ENCODE measurements at places on chromosomes 3 and 15.

DNA sequence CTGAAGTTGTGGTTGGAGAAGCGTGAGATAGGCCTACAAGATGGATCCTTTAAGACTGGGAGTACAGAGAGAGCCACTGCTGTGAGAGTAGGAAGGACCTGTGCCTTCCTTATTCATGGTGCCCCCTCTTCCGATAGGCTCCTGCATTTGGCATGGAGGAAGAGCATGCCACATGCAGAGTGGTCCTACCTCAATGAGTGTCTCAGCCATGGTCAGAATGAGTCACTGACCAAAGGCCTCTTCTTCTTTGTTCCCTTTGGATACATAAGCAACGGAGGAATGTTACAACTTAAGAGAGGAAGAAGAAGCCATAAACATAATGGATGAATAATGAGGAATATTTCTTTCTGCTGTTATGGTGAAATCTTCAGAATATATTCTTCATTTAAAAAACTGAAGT, 681.2 kb upstream of the GRM7 start:
- no peak for DNase-seq

DNA sequence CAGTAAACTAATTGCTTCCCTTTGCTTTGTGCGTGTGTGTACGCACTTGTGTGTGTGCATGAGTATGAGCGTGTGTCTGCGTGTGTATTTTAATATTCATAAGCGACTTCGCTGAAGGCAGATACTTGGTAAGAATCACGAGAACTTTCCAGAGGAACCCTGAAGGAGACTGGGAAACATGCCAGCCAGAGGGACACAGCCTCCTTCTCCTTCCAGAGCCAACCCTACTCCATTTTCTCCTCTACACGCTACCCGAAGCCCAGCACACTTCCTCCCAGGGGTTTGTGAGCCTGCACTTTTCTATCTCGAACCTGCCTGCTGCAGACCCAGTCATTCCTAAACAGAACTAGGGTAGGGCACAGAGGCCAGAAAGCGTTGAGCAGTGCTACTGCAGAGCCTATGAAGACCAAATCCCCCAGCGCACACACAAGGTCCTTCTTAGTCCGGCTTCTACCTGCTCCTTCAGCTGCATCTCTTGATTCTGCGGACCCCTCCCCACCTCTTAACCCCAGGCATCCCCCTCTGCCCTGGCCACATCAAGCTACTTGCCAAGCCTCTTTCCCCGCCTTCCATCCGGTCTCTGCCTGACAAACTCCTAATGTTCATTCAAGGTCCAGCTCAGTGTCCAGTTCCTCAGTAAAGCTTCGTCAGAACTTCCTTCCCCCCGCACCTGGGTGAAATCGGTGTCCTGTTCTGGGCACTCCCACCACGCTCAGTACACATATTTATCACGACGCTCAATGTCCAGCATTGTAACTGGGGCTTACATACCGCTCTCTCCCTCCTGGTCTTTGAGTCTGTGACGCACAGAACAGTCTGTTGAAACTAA, 191.8 kb downstream of the FAM43A start:
- DNase-seq, result no peak

- DNase-seq, result no peak
Observed at GRCh38 chr3:195867631-195868335, 40.6 kb downstream of the TNK2 start.

- no peak for DNase-seq
Observed at GRCh38 chr3:55408193-55408826, 78.8 kb downstream of the WNT5A start.

- no peak for DNase-seq
Observed at GRCh38 chr3:144708437-144708836, 736.8 kb downstream of the DIPK2A start.

GRCh38 chr3:122903171-122903570, 108.3 kb downstream of the SLC49A4 start:
- no peak for DNase-seq

- no peak for DNase-seq
Observed at GRCh38 chr3:190616637-190617036, 102.8 kb downstream of the IL1RAP start.

Data from dermis microvascular lymphatic vessel endothelial cell (primary cell).